ENCODE measurements at places on chromosomes 16 and 17.

DNA sequence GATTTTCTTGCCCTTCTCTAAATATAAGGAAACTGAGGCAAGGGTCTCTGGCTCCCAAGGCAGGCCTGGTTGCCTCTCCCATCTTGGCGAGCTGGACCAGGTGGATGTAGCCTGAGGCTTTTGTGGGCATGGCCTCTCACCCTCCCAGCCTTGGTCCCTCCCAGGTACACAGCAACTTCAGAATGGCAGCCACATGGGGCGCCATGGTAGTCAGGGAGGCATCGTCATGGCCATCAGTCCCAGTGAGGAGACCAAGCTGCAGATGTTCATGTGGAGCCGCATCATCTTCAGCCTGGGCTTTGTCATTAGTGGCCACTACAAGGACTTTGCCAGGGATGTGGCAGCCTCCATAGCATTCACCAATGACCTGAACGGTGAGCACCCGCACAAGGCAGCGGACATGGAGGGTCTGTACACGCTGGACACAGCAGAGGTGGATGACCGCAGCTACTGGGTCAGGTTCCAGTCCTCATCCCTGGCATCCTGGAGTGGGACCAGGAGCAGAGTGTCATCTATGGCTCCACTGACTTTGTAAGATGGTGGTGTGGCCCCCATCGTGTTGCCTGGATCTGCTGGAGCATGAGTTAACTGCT lies 165.8 kb upstream of the ZNF267 start:
- DNase-seq, result no peak

DNA sequence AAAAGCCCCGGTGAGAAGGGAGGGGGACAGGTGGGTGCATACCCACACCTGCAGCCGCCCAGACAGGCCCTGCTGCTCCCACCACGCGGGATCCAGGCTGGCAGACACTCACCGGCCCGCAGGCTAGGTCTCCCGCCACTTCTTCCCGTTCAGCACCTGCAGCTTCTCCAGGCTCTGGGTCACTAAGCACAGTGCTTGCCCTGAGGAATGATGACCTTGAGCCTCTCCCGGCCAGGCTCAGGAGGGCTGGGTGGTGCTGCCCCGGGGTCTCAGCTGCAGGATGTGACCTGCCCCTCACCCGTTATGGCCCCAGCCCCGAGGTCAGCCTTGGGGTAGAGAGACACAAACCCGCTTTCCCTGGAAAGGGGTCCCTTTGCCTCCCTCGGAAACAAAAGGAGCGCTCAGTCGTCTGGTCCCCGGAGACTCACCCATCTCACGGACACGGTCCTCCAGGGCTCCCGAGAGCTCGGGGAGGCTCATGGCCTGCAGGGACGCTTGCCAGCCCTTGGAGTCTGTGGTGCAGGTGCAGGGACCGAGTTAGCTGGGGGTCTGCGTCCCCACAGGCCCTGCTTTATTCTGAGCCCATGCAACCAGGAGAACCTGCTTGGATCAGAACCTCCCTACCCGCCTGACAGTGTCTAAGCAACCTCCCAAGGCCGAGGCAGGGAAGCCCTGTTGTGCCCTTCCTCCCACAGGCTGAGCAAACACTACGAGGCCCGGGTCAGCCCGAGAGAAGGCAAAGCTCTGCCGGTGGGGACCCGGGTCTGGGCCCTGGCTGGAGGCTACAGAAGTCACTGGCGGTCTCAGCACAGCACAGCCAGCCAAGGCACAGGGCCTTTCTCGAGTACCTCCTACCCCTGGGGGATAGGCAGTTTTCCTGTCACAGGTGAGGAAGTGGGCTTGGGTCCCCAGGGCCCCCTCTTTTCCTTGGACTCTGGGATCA lies 3.8 kb downstream of the NUDT16L1 start:
- DNase-seq, result no peak

- no peak for DNase-seq
Measured at GRCh38 chr17:82839617-82840292, at the start of gene ZNF750. Gene ZNF750, minus strand, starts transcription at chr17:82840022. Its CDS starts 7,568 bp downstream, at chr17:82832454.

- no peak for DNase-seq
Measured at GRCh38 chr16:24164416-24164815, 91.7 kb upstream of the CACNG3 start.

DNA sequence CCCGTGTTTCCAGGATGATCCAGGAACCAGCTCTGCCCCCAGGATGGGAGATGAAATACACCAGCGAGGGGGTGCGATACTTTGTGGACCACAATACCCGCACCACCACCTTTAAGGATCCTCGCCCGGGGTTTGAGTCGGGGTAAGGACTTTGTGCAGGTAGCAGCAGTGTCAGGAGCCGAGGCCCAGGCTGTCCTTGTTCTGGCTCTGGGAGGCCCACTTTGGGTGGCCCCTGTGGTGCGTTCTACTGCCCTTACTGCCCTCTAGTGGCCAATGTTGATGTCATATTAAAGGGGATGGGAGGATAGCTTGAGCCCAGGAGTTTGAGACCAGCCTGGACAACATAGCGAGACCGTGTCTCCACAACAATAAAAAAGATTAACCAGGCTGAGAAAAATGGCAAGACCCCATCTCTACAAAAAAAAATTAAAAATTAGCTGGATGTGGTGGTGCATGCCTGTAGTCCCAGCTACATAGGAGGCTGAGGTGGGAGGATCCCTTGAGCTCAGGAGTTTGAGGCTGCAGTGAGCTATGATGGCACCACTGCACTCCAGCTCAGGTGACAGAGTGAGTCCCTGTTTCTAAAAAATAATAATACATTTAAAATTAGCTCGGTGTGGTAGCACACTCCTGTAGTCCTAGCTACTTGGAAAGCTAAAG lies 20.9 kb upstream of the CLEC18A start:
- DNase-seq, result peak; percentile 51

DNA sequence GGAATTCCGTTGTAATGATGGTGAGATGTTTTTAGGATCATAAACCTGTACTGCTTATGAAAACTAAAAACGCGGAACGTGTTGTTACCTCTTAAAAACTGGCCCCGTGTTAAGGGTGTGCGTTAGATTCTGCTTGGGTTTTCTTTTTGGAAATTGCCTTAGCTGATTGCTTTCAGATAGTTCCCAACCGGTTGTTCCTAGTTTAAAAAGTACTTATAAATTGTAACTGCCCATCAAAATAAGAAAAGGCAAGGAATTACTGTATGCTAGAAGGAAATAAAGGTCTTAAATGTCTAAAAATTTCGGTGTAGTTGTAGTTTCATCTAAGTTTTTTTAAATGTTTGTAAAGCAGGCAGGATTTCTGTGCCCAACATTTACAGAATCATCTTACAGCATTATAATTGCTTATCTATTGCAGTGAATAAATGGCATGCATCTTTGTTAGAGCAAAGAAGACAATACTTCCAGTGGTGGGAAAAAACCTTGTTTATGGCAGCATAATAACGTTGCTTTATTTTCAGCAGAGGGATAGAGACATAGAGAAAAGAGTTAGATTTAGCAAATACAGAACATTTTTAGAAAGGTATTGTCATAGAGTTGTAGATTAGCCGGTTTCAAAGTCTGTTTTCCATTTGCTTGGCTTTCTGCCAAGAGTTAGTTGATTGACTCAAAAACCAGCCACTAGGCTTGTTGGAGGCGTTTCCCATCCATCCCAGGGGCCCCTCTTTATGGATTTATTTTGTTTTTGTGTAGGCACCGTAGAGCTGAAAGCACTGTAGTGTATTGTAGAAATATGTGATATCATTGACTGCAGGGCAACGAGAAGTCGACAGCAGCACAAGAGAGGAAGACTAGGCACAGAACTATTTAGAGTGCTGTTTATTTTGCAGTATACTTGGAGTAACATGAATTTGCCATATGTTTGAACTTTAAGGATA lies 1.7 kb downstream of the PPM1D start:
- peak; percentile 70 for DNase-seq

DNA sequence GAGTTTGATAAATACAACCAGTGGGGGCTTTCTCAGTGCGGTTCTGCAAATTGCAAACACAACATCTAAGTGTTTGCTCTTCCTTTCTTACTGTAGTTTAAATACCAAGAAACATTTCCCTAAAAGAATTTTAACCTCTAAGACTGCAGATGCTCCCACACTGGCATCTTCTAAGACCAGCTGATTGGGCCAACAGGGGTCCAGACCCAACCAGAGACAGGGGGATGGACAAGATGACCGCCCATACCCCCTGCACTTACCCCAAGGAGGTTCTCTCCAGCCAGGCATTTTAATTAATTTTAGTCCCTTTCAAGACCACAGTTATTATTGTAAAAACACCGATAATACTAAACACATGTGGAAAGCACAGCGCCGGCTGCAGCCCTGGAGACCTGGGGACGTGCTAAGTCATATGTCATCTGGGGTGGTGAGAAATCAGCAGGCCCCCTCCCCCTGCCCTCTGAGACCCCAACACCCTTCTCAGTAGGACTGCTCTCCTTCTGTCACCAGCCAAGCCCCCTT lies 242.3 kb downstream of the SOX9 start:
- no peak for DNase-seq

- no peak for DNase-seq
Measured at GRCh38 chr17:836151-836550, 54.0 kb downstream of the MRM3 start.

DNA sequence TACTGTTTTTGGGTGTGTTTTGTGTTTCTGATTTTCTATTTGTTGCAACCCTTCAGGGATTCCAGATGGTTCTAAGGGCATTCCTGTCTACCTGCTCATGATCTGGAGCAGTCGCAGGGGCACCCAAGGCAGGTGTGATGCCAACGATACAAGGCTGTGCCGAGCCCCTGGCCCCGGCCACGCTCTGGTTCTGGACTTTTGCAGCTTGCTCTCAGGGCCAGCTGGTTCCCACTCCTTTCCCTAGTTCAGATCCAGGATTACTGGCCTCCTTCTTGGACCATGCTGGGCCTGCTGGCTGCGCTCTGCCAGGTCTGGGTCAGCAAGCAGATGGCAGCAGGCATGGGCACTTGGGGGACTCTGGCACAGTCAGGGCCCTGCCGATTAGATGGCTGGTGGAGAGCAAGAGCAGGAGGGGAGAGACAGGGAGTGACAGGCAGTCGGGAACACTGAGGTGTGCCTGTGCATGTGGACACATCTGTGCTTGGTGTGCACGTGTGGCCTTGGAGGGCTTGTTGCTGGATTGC lies 15.2 kb upstream of the RAP1GAP2 start:
- no peak for DNase-seq

DNA sequence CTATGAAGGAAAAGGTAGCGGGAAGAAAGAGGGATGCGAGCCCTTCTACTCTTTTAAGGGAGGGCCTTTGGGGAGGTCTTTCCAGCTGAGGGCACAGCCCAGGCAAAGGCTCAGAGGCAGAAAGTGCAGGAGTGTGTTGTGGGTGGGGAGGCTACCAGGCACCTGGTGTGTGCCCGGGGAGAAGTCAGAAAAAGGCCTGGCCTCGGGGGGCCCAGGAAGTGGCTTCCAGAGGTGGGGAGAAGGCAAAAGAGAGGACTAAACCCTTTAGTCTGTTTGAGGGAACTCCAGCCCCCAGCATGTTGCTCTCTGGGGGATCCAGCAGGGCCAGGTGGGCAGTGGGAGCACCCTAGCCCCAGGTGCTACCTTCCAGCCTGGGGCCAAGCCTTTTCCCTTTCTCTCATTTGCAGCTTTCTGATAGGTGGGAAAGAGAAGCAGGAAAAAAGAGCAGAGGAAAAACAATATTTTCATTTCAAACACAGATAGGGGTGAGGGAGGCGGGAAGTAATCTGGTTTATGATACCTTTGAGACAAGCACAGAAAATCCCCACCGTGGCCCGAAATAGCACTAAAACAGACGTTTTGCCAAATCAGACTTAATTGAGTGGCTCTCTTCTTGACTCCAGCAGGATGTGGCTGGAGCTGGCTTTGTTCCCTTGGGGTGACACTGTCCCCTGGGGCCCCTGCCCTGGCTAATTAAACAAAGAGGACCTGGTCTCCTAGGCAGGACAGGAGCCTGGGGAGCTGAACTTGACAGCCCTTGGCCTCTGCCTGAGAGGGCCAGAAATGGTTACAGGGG lies 10.4 kb downstream of the RAI1 start:
- DNase-seq, result no peak

DNA sequence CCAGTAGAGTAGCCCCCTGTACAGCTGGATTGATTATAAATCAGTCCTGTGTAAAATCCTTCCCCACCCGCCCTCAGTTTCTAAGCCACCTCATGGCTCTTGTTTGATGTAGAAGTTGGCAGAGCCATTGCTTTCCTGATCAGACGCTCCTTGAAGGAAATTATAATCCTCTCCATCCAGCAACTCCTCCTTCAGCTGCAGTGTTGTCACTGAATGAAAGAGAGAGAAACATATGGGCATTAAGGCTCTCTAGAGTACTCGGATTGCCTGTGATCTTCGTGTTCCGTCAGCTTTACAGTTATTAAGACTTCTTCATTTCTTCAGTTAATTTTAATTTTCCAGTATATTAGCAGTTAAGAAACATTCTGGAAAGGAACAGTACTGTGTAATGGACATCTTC lies 14.3 kb downstream of the NME2 start:
- DNase-seq, result no peak

GRCh38 chr16:24989494-24989893 lies 25.7 kb downstream of the ARHGAP17 start:
- no peak for DNase-seq

GRCh38 chr16:2530629-2531318 lies 434 bp downstream of the CEMP1 start:
- no peak for DNase-seq

GRCh38 chr17:37842401-37842800 lies 81.8 kb upstream of the TBC1D3K start:
- no peak for DNase-seq

GRCh38 chr17:4247971-4248388 lies 15.8 kb downstream of the ANKFY1 start:
- DNase-seq, result no peak

GRCh38 chr17:59361386-59361785 lies 29.9 kb downstream of the YPEL2 start:
- peak; percentile 81 for DNase-seq

DNA sequence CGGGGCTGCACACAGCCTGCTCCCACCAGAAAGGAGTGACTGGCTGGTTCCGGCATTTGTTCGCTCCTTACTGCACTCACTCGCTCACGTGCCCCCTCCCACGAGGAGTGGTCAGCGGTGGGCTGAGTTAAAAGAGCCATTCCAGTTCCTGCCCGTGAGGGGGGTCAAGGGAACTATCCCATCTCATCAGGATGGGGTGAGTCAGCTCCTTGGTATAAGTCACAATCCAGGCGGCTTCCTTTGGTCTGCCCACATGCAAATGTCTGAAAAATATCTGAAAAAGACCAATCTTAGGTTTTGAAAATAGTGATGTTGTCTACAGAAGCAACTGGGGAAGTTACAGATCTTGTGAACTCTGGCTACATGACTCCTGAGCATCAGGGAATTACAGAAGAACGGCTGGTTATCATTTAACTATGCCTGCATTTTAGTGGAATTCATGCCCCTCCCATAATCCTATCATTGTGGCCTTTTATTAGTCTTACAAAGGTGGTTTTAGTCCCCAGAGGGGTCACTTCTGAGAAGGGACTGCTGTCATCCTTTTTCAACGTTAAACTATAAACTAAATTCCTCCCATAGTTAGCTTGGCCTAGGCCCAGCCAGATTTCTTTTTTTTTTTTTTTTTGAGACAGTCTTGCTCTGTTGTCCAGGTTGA lies 9.8 kb upstream of the TNFSF12 start:
- DNase-seq, result no peak

Data from stromal cell of bone marrow (primary cell).